NCI-H1105 (cell line): ENCODE measurements at places on chromosomes 7 and 10.

GRCh38 chr10:124955243-124955642 lies 13.3 kb downstream of the ZRANB1 start:
- no peak for DNase-seq

- no peak for DNase-seq
These were observed 98.1 kb downstream of the LRRC4 start for GRCh38 chr7:127933146-127933545.

GRCh38 chr7:117202511-117202910 lies 120.3 kb downstream of the WNT2 start:
- DNase-seq: no peak

DNA sequence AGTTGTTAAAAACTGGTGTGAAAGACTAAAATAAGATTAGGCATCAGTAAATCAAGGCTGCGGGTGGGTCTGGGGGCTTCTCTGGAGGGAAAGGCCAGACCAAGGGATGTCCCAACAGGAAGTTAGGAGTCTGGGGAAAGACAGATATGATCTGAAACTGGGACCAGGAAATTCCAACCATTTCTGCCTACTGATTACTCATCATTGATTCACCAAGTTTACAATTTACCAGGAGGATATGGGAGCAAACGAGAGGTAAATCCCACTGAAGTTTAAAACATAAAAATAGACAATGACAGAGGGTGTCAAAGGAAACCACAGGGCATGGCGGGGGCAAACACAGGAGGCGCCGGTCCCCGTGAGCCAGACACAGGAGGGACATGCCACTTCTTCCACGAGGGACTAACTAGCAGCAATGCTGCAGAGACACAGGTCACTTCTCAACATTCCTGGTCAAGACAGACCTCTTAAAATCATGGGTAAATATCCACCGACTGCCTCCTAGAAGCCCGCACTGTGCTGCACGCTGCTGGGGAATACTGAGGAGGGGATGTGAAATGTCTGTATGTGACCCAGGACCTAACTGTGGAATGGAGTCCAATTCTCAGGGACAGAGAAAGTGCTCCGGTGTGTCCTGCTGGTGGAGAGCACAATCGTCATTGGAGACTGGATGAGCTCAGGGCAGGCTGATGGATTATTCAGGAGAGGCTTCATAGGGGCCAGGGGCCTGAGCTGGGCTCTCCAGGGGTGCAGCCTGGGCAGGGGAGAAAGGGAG lies 153.4 kb upstream of the KLF14 start:
- DNase-seq: no peak

GRCh38 chr7:1925349-1925748 lies 255.3 kb downstream of the ELFN1 start:
- no peak for DNase-seq

DNA sequence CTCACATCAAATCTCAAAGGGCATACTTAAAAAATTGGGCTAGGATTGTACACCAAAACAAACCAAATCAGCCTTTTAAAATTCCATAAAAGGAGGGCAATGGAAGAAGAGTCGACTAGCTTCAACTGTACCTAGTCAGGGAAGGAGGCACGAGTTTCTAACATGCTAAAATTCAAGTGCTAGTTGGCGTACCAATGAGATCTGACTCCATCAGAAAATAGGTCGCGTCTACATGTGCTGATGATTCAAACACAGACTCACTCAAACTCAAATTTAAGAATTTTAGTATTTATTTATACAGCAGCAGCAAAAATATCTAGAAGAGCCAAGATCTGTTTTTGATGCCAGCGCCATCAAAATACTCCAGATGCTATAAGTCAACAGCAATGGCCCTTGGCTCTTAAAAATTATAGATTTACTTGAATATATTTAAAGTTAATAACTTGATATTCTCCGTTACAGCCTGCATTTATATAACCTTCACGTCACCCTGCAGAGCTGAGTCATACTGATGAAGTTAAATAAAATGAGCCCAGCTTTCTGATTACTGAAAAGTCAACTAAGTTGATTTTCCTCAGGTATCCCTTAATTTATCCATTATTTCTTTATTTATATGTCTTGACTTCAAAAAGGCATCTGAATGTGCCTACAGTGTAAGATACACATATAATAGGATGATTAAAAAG lies 302.1 kb upstream of the IMMP2L start:
- no peak for DNase-seq

- DNase-seq: no peak
These were observed 115.6 kb downstream of the LHFPL3 start for GRCh38 chr7:104444017-104444416.

DNA sequence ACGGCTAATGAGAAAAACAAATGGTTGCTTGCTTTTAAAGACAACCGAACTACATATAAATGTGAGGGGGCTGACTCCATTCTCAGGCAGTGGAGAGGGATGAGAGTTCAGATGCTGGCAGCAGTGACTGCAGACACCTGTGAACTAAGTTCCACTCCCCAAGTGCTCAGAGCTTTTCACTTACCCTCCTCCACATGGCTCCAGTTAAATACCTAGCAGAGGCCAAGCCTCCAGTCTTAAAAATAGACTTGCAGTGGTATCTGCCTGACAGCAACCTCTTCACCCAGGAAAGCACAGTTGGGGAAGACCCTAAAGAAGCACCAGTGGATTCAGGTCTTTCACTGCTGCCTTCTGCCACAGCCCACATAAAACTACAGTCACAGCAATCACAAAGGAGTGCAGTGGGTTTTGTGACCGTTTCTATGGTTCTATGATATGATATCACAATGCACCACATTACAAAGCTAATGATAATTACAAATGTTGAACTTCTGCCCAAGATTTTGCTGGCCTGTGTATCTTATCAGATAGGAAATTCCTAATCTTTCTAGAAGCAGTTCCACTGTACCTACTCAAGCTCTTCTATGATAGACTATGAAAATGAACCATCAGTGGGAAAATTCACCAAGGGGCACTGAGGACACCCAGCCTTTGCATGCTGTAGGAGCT lies 3.3 kb upstream of the ABLIM1 start:
- no peak for DNase-seq

DNA sequence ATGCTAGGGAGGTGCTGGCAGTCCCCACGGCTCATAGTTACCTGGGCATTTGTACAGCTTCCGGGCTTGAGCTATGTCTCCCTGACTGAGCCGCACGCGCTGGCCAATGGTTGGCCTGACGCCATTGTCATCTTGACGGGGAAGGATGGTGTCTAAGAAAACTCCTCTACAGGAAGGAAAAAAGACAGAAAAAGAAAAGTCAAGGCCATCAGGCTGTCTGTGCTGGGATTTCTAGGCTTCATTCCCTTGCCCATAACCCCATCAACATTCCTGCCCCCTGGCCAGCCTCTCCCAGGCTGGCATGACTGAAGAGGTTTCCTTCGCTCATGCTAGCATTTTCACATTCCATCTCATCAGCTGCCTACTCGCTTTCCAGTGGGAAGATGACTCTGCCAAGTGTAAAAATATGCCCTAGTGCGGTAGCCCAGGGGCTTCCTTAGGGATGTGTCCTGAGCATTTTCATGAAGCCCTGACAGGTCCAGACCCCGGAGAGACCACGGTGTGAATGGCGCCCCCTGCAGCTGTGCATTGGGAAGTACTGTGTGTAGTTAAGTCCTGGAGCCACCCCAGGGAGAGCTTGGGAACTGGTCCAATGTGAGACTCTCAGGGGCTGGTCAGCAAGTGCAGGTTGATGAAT lies 54.5 kb upstream of the OPALIN start:
- DNase-seq: no peak

- DNase-seq: no peak
These were observed 548.3 kb downstream of the SORCS3 start for GRCh38 chr10:105189463-105189800.

- no peak for DNase-seq
These were observed 5.3 kb downstream of the PPP1R3C start for GRCh38 chr10:91627344-91628102.

- no peak for DNase-seq
These were observed 213.9 kb upstream of the PPP2R2D start for GRCh38 chr10:131686781-131687420.

DNA sequence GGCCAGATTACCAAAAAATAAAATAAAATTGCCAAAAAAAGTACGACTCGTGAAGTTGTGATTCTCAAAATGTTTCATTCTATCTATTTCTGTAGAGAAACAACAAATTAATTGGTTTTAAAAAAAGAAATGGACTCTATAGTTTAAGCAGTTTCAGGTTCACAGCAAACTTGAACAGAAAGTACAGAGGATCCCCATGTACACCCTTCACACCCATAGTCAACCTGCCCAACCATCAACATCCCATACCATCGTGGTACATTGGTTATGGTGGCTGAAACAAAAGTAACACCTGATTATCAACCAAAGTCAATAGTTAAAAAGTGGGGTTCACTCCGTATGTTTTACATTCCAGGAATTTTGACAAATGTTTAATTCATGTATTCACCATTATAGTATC lies 496.1 kb downstream of the ANKRD7 start:
- DNase-seq: no peak

GRCh38 chr7:156577645-156578577 lies 62.7 kb upstream of the RNF32 start:
- DNase-seq: no peak

GRCh38 chr7:112509402-112509801 lies 28.6 kb downstream of the LSMEM1 start:
- DNase-seq: no peak

DNA sequence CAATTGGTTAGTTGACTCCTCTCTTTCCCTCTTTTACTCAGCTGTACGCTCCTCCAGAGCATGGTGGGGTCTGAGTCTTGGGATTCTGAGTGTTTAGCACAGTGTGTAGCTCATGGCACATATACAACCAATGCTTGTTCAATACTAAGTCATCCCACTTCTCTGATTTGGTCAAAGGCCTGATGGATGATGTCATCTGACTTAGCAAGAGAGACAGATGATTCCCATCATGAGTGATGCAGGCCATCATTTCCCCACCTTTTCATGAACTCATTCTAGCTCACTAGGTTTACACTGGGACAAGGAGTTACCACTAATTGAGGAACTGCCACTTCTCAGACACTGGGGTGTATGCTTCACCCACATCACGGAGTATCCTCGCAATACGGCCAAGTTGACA lies 3.8 kb downstream of the ICA1 start:
- no peak for DNase-seq
